ENCODE measurements at places on chromosomes 12 and 14. TPM values are rescaled to one million over a fixed set of nuclear protein-coding genes. Genes with fewer than 3 reads are reported as not detected.

The NABP2 gene
- polyA plus RNA-seq, result 17.4 TPM

The CLEC1B gene
- not detected for polyA plus RNA-seq

The RBM25 gene
- polyA plus RNA-seq, result 76.6 TPM

The LTBP2 gene
- polyA plus RNA-seq, result 5.4 TPM

The TAS2R19 gene
- polyA plus RNA-seq, result 1.3 TPM

The CNIH1 gene
- 155 TPM for polyA plus RNA-seq

The TNS2 gene
- polyA plus RNA-seq, result 124 TPM

The MMP14 gene
- polyA plus RNA-seq, result 148 TPM

The CRIP1 gene
- 36.2 TPM for polyA plus RNA-seq

The IFI27 gene
- polyA plus RNA-seq, result 2.6 TPM

The TPH2 gene
- polyA plus RNA-seq, result not detected

The RAPGEF3 gene
- polyA plus RNA-seq, result 14.0 TPM

The LRFN5 gene
- 8.4 TPM for polyA plus RNA-seq

The OAS2 gene
- 2.8 TPM for polyA plus RNA-seq
